ENCODE measurements at places on chromosomes 6 and 20. TPM values are rescaled to one million over a fixed set of nuclear protein-coding genes. Genes with fewer than 3 reads are reported as not detected.

- no peak for DNase-seq
Measured at GRCh38 chr6:148758492-148758891, 11.7 kb downstream of the UST start.

DNA sequence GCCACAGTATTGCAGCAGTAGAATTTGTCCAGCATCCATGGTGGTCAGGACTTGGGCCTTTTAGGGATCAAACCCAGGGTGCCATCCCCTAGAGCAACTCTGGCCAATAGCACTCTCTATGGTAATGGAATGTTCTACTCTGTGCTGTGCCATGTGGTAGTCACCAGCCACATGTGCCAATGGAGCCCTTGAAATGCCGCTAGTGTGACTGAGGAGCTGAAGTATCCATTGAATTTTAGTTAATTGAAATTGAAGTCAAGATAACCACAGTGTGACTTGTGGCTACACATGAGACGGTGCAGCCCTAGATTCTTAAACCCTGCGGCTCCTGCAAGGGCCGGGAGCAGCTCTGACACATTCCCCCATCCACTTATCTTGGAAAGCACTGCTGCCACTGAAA lies 54.6 kb downstream of the SLC2A10 start:
- DNase-seq, result no peak

DNA sequence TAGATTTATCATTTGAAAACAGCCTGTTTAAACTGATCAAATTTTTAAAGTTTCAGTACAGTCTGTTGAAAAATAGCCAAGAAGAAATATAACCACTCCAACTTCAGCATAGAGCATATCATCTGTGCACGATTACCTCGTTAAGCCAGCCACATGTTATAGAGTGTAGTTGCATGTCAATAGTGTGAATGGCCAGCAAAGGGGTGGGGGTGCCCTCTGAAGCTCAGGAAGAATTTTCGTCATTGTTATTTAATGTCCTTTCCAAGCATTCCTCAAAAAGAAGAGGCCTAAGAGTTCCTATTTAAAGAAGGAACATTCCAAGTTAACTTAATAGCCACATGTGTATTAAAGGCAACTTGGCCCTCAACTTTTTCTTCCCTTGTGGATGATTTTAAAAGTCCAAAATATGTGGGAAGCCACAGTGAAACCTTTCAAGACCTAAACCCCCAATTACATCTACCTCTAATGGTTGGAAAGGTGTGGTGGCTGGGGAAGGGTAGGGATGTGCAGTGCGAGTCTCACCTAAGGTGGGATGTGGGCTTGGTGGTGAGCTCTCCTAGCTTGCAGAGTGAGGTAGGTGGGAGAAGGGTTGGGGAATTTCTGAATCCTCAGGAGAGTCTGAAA lies 1.8 kb upstream of the CCN2 start:
- no peak for DNase-seq

GRCh38 chr6:37799263-37799644 lies 20.3 kb upstream of the ZFAND3 start:
- no peak for DNase-seq

DNA sequence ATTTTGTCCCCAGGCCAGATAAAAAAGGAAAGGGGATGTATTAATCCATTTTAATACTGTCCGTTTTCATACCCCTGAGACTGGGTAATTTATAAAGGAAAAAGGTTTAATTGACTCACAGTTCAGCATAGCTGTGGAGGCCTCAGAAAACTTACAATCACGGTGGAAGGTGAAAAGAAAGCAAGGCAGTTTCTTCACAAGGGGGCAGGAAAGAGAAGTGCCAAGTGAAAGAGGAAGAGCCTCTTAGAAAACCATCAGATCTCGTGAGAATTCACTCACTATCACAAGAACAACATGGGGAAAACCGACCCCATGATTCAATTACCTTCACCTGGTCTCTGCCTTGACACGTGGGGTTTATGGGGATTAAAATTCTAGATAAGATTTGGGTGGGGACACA lies 152.5 kb downstream of the IBTK start:
- DNase-seq, result no peak

DNA sequence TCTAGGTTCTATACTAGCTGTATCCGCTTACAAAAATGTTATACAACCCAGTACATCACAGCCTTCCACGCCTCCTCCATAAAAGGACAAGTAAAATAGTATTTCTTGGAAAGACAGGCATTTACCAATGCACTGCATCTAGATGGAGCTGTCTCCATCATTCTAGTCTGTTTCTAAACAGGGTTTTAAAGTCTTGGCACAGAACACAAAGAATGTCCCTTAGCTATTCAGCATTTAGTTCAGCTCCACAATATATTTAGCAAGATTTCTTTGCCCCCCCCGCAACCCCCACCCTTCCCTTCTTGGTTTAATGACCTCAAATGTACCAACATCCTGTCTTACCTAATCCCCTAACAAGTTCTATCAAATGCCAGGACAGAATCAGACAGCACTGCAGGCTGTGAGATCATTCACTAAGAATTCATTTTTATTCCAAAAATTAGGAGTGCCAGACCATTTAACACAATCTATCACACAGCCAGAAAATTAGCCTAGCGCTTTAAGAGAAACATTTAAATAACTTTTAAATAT lies 198.6 kb downstream of the BACH2 start:
- DNase-seq, result no peak

- DNase-seq, result no peak
Measured at GRCh38 chr20:23438661-23439060, 824 bp upstream of the CSTL1 start.

GRCh38 chr6:73516514-73517489 lies 4.0 kb downstream of the EEF1A1 start:
- no peak for DNase-seq

The CD83 gene
- 1.7 TPM for total RNA-seq

The RIPPLY2 gene
- not detected for total RNA-seq
